Prostate gland (tissue), 2 donors: ENCODE measurements at places on chromosomes 2 and 18.

DNA sequence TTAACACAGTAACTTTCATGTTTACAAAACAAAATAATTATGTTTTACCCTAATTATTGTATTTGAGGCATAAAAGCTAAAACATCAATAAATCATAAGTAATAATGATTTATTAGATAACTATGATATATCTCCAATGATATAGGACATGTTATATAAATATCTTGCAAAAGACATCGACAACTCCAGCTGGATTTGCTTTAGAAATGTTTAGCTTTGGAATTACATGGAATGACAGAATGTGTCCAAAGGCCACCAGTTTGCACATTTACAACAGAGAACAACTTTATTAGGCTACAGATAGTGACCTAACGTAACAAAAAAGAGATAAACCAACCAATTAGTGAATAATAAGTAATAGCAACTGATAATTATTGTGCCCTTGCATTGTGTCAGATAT lies 475.7 kb downstream of the DCC start:
- no peak for DNase-seq

DNA sequence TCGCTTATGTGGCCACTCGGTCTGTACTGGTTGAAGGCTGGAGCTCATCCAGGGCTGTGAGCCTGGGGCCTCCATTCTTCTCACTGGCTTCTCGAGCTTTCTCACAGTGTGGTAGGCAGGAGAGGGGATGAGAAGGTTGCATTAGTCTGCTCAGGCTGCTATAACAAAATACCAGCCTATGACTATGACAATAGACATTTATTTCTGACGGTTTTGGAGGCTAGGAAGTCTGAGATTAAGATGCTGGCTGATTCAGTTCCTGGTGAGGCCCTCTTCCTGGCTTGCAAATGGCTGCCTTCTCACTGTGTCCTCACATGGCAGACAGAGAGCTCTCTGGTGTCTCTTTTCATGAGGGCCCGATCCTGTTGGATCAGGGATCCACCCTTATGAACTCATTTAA lies 6.2 kb upstream of the STK25 start:
- no peak for DNase-seq

- DNase-seq = no peak
These were observed 40.5 kb upstream of the IL1R2 start for GRCh38 chr2:101951296-101951695.

GRCh38 chr2:8805278-8806210 lies 31.9 kb downstream of the KIDINS220 start:
- DNase-seq = no peak

DNA sequence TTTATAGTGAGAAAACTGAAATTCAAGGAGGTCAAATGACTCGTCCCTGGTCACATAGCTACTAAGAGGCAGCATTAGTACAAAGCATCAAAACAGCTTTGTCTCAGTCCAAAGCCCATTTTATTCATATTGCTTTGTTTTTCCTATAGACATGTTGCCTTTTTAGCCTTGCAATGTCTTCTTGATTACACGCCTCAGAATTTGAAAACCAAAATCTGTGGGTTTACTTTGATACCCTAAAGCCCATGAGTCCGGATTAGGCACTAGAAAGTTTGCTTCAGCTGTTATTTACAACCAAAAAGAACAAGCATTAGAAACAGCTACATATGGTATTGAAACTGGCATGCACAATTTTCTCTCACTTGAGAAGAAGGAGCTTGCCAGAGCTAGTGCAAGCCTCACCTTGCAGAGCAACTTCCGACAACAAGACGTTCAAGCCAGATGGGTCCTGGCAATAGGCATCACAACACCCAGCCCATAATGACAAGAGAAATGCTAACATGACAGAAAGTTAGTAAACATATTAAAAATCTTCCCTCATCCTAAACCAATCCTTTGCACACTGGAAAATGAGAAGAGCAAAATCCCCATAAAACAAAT lies 276.8 kb downstream of the RIT2 start:
- DNase-seq = no peak
